ENCODE measurements at places on chromosomes 3 and 15.

- DNase-seq, result no peak
These were observed 8.0 kb downstream of the HDDC3 start for GRCh38 chr15:90924375-90924774.

DNA sequence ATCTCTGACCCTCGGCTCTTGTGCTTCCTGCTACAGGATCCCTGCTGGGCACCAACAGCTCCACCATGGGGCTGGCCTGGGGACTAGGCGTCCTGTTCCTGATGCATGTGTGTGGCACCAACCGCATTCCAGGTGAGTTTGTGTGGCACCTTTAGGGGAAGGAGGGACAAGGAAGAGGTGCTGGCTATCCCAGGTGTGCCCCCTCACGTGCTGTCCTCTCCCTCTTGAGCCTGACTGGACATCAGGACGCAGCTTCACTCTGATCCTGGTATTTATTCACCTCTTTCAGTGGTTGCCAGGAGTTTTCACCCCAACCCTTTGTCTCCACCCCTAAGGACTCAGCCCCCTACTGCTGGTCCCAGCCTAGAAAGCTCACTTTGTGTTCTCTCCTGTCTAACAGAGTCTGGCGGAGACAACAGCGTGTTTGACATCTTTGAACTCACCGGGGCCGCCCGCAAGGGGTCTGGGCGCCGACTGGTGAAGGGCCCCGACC, 960 bp downstream of the THBS1 start:
- no peak for DNase-seq

DNA sequence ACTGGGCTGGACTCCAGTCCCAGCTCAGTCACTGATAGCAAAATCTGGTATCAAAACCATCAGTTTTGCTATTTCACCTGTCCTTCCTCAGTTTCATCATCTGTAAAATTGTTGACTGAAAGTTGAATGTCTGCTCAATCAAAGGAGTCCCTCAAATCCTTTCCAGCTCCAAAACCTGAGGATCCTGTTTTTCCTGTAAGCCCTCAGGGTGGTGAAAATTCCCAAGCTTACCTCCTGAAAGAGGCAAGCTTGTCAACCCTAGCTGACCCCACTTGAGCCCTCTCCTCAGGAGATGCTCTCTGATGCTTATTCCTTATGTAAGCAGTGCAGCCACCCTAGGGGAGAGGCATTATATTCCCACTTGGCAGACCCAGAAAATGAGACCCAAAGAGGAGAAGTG, 82.6 kb downstream of the HMG20A start:
- DNase-seq, result no peak

- no peak for DNase-seq
These were observed 2.8 kb downstream of the LOXL1 start for GRCh38 chr15:73928971-73929627.

- DNase-seq, result no peak
These were observed 200.5 kb downstream of the PTPRG start for GRCh38 chr3:61761694-61762430.

- no peak for DNase-seq
These were observed 68.8 kb downstream of the CTNNB1 start for GRCh38 chr3:41267975-41268640.
